ENCODE measurements at places on chromosomes 1 and 21. TPM values are rescaled to one million over a fixed set of nuclear protein-coding genes. Genes with fewer than 3 reads are reported as not detected.
A peak's percentile ranks its signal among the peaks of the same experiment; 100 is the strongest.

GRCh38 chr1:232589812-232590743 is 39.9 kb downstream of the SIPA1L2 start:
- no peak for DNase-seq

DNA sequence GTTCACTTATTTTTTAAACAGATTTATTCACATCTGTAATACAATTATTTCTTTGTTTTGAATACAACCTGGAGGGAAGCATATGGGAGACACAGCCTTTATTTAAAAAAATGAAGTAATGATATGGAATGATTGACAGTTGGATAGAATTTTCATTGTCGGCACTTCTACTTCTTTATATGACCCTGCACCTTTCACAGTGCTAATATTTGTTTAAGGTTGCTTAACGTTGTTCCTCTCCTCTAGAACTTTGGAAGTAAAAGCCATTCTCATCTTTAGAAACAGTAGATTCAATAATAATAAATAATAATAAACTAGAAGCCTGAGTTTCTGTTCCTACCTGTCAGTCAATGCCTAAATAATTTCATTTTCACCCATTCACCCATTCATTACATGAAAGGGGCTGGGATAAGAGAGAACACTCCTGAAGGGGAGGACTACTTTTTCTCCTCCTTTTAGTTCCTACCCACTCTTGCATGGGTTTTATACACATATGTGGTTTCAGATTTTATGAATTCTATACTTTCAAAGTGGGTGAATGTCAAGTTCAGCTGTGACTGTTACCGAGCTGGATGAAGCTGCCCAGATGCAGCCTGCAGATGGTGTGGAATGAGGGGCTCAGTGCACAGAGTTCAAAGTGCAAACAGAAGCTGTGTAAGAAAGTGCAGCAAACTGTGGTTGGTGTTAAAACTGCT is 9.4 kb downstream of the RUNX1 start:
- peak; percentile 7 for DNase-seq

DNA sequence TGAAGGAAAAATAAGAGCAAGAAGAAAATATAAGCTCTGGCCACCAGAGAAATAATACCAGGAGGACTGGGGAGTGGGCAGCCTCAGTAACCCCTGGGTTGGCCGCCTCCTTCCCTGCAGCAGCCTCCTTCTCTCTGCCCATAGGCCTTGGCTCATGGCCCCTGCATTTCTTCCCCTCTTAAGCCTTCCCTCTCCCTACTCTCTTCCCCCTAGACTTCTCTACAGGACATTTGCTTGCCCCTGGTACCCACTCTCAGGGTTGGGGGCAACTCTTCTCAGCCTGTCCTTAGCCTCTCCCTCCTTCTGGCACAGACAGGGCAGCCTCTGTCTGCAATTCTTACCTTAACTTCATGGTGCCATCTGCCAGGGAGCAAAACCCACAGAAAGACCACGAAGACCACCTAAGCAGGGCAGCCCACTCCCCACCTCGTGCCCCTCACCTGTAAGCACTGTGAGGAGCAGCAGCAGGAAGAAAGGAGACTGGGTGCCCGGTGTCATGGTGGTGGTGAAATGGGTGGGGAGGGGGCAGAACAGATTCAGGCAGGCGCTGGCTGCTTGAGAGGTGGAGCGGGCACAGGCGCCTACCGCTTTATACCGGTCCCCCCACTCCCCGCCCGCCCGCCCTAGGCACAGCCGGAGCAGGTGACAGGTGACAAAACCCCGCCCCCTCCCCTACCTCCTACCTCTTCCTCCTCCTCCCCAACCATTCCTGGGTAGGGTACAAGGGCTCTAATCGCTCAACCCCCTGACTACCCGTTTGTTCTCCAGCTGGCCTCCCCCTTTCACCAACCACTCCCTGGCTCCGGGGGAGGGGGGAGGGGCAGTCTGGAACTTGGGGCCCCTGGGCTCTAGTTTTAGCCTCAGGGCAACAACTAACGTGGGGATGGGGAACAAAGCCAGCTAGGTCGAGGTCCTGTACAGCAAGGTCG is 15.1 kb downstream of the THBS3 start:
- DNase-seq: peak; percentile 47

DNA sequence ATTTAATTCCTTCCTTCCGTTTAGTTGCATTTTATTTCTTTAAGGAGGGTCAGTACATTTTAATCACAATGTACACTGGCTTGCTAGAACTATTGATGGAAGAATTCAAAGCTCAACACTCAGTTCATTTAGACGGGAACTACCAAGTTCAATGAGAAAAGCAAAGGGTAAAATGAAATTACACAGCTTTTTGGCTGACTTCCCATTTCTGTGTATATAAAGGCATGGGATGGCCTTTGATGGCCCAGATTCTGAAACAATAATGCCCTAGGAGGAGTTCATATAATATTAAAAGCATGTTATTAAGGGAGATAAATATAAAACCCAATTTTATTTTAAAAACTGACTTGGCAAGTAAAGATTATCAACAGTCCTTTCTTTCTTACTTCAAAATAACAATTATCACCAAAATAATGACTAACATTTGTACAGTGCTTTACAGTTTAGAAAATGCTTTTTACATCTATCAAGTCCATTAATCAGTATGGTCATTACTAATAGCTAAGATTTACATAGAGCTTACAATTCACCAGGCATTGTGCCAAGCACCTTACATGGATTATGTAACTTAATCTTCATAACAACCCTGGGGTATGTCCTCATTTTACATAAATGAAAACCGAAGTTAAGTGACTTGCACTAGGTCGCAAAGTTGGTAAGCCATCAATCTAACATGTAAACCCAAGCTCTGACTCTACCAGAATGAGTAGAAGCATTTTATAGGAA is 402.4 kb downstream of the OMA1 start:
- DNase-seq: no peak

DNA sequence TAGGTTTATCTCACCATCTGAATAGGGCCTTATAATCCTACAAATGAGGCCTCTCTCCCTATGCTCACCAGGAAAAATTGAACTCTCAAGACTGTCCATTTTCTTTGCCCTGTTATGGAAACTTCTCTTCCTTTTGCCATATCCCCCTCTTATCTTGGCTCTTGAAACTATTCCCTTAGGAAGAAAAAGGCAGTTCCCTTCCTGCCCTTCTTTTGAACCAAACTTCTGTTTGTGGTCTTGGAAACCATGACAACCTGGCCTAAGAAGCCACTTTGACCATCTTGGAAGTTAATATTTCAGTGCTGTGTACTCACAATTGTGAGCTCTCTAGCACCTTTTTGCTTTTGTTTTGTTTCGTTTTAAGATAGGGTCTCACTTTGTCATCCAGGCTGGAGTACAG is 40.0 kb downstream of the ATP2B4 start:
- DNase-seq: no peak

GRCh38 chr1:203040513-203041275 is 14.4 kb downstream of the PPFIA4 start:
- DNase-seq: no peak

- no peak for DNase-seq
Observed at GRCh38 chr1:244318512-244318911, 133.2 kb downstream of the ADSS2 start.

- peak; percentile 71 for DNase-seq
Observed at GRCh38 chr1:228240411-228241240, 32.8 kb downstream of the OBSCN start.

DNA sequence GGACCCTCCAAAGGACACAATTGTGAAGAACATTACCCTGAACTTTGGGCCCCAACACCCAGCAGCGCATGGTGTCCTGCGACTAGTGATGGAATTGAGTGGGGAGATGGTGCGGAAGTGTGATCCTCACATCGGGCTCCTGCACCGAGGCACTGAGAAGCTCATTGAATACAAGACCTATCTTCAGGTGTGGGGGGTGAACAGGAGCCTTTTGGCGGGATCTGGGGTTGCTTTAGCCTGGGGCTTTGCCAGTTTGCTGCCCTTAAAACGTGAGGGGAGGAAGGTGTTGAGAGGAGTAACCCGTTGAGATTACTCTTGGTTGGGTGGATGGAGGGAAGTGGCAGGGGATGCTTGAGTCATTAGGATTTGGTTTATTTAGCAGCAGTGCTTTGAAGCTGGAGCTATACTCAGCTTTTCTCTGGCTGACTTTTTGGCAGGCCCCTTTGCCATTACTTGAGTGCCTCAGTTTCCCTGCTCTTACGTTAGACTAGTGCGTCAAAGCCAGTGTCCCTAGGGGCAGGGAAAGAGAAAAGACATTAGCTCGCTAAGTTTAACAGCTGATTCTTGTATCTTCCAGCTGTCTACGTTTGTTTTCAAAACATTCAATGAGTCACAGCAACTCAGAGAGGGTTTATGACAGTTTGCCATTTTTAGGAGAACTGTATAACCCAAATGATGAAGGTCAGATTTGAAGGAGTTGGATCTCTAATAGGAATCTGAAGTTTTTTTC is 4.4 kb downstream of the NDUFS2 start:
- DNase-seq: no peak

DNA sequence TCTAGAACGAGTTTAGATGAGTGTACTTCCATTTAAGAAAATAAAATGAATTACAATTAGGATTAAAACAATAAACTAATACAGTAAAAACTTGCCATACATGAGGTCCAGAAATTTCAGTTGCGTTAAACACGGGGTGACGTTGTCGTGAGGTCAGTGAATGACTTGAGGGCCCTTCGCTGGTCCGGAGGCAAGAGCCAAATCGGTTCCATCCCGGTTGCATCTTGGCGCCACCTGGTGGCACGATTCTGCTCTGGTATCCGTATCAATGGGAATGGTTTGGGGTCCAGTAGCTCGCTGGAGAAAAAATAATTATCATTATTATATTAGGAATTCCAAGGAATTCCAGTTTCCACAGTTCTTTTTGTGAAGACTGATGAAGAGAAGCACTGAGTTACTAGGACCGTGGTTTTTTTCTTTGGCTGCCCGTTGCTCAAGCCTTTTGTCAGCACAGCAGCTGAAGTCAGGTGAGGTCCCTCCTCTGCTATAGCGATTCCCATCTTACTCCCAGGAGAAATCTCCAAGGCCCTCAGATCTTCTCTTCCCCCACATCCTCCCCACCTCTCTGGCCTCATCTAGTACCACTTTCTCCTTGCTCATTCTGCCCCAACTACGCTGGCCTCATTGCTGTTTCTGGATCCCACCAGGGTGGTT is 161.4 kb downstream of the SLC35F3 start:
- DNase-seq: peak; percentile 89

DNA sequence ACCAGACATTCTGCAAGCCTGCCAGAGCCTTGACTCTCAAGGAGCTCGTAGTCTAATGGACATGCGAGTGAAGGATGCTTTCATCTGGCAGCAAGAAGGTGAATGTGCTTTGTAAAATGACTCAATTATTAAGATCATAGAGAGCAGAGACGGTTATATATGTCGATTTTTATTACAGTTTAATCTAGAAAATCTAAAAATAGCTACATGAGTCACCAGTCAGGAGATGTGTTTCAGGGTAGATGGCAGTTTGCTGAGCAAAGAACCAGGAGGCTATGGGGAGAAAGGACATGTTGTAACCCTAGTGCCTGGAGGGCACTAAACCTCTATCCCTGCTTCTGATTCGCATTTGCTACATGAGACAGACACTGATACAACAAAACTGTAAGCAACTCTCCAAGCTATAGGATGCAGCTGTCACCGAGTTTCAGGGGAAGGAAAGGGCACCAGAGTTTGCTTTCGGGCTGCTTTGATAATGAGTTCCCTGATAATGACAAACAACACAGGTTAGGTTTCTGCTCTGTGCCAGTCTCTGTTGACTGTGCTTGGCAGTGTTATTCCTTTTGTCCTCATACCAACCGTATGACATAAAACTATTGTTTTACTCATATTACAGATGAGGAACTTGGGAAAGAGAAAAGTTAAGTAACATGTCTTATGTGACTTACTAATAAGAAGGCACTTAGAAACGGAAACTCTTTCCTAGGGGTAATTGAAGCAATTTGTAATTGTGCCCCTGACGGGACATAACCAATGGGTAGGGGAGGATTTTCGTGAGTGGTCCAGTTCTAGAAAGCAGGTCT is 43.2 kb downstream of the C1orf198 start:
- no peak for DNase-seq

DNA sequence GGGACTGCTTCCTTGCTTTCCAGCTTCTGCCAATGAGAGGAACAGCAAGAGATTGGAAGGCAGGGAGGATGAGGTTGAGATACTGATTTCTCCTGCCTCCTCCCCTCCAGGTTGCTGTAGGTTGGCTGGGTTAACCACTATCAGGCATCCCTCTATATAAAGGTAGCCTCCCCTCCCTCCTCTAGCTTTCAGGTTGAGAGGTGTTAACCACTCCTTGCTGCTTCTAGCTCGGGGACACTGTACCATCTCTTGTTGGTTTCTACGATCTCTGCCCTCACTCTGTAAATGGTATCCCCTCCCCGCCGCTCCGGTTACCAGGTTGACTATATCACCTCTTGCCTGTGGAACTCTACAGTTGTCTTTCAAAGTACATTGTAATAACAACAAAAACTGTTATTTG is 16.7 kb downstream of the LPAR3 start:
- DNase-seq: no peak

GRCh38 chr1:184359909-184360308 is 26.9 kb upstream of the C1orf21 start:
- no peak for DNase-seq

- no peak for DNase-seq
Observed at GRCh38 chr1:92623187-92623778, 136.6 kb upstream of the GFI1 start.

GRCh38 chr1:52403566-52404115 is 582 bp downstream of the ORC1 start:
- DNase-seq: no peak

GRCh38 chr1:28113242-28113572 is 24.8 kb upstream of the EYA3 start:
- DNase-seq: no peak

DNA sequence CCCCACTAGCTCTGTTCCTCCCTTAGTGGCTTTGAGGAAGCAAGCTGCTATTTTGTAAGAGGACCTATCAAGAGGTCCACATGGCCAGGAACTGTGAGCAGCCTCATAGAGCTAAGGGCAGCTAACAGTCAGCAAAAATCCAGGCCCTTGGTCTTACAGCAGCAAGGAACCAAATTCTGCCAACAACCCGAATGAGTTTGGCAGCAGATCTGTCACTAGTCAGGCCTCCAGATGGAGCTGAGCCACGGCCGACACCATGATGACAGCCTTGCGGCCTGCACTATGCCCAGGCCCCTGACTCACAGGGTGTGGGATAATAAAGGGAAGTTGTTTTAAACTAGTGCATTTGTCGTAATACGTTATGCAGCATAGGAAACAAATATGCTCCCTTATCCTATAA is 28.0 kb upstream of the H3-3A start:
- peak; percentile 91 for DNase-seq

RNF223 gene
- total RNA-seq: 11.0 TPM

CR2 gene
- total RNA-seq: 0.06 TPM

S100A2 gene
- total RNA-seq: 143 TPM

SLAMF9 gene
- not detected for total RNA-seq

NR1I3 gene
- 2.1 TPM for total RNA-seq

LEMD1 gene
- not detected for total RNA-seq

KISS1 gene
- total RNA-seq: not detected

FAM72C gene
- total RNA-seq: 0.81 TPM

ILDR2 gene
- total RNA-seq: 0.46 TPM

S100A16 gene
- 328 TPM for total RNA-seq

Measured in lower leg skin (tissue), 4 donors.